ENCODE measurements at places on chromosomes 3 and 15.
A peak's percentile ranks its signal among the peaks of the same experiment; 100 is the strongest.

DNA sequence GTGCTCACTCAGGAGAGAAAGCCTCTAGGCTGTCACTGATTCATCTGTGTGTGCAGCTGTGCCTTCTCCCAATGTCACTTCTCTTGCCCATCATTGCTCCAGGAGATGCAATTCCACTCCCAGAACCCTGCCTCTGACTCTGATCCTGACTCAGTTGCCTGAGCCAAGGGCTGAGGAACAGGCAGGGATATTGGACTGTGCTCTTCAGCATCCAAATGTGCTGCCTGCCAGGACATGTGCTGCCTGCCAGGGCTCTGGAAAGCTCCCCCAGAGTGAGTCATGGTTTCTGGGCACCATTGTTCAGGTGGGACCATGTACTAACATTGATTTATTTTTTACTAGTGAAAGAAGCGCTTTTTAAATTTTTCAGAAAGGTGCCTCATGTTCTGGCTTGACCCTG lies 71.0 kb downstream of the TRIM42 start:
- no peak for DNase-seq

DNA sequence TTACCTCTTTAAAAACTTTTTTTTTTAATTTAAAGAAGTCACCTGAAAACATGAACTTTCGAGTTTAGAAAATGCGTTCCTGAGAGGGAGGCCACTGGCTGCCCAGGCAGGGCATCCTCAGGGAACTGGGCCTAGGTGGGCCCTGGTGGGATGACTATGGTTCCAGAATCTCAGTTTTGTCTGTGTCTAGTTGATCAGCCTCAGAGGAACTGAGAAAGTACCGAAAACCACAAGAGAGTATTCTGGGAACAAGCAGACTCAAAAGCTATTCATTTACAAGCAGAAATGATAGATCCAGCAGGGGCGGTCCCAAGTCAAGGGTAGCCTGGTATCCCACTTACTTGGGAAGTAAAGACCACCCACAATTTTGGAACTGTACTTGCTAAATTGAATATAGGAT lies 10.5 kb downstream of the WWTR1 start:
- DNase-seq: no peak

GRCh38 chr15:93707751-93708150 lies 523.6 kb upstream of the MCTP2 start:
- DNase-seq: no peak

DNA sequence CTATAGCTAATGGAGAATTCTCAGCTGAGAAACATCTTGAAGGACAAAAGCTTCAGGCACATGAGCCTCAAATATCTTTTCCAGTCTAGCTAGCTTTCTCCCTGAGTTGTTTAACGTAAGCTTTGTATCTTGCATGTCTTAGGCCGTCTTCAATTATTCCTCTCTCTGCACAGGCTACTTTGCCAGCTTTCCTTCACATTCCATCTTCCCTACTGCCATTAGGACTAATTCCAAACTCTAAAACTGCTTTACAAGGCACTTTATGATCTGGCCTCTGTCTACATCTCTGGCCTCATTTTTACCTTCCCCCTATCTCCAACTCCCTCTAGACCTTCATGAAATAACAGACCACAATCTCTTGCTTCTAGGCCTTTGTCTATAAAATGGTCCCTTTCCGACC lies 171.4 kb downstream of the GREM1 start:
- no peak for DNase-seq

GRCh38 chr3:17830788-17831187 lies 88.4 kb upstream of the TBC1D5 start:
- DNase-seq: no peak

DNA sequence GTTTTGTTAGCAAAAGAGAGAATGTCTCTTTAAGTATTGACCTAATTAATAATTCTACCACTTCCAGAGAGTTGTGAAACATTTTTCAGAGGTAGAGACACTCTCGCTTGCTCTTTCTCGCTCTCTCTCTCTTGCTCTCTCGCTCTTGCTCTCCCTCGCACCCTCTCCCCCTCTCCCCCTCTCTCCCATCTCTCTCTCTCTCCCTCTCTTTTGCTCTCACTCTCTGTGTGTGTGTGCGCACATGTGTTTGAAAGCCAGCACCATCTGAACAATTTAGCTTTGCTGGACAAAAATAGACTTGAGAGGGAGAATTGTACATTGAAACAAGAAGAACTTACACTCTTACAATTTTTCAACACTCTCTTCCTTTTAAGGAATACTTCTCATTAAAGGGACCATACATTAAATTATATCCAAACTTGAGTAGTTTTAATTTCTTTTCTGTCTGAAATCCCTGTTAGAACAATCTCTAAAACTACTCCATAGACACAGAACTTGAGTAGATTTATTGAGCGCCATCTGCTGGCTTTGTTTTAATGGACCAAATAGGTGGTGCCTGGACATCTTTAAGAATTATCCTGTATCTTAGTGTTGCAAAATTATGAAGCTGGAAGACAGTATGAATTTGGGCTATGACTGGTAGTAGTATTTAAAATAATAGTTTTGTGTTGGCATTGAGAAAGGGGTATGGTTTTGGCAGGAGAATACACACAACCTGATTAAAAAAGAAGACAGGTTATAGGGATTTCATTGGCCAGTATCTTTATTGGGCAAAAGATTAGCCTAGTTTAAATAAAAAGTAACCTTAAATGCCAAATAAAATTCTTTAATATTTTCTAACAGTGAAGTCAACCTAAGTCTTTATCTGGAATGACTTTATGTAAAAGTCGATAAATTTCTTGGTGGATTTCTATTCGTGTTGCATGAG lies 124.6 kb downstream of the AKAP13 start:
- peak; percentile 25 for DNase-seq

DNA sequence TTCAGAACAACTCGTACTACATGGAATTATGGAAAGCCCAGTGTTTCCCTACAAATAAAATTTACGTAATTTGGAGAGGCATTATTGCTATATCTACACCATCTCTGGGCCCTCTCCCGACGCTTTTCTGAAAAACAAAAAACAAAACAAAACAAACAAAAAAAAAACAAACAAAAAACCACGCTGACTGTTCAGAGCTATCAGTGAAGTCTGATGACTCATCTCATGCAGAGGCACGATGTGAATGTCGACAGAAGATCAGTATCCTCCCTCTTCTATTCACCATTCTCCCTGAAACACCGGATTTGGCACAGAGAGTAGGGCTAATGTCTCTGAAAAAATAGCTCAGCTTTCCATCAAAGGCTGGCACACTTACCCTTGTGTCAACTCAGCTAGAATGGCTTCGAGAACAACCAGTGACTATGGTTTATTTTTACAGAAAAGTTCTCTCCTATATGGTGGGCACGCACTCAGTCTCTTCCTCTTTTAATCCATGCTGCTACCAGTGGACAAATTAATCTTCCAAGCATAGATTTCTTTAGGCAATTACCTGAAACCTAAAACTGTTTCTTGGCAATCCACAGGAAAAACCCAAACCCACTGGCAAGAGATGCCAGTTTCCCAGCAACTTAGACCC lies 1.5 kb downstream of the CRBN start:
- no peak for DNase-seq

DNA sequence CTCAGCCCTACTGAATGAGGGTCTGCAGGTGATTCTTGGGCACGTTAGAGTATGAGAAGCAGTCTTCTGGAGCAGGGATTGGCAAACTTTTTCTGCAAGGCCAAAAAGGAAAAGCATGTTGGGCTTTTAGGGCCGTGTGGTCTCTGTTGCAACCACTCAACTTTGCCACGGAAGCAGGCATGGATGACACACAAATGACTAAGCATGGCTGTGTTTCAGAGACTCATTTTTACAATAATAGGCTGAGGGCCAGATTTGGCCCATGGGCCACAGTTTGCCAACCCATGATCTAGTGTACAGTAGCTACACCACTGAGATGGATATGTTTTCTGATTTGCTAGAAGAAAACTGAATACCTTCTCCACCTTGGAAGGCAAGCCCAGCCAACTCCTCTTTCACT lies 66.1 kb upstream of the PRICKLE2 start:
- DNase-seq: no peak

- no peak for DNase-seq
These were observed 189.7 kb upstream of the CBLB start for GRCh38 chr3:106058475-106058874.

GRCh38 chr3:110198717-110199587 lies 861.6 kb upstream of the DPPA4 start:
- DNase-seq: no peak
